ENCODE measurements at places on chromosomes 1 and 21.
A peak's percentile ranks its signal among the peaks of the same experiment; 100 is the strongest.

- DNase-seq: peak; percentile 96
These were observed at the start of gene TMEM50A for GRCh38 chr1:25338188-25338981. Gene TMEM50A, plus strand, starts transcription at chr1:25338334. Its CDS starts 2,153 bp downstream, at chr1:25340487.

DNA sequence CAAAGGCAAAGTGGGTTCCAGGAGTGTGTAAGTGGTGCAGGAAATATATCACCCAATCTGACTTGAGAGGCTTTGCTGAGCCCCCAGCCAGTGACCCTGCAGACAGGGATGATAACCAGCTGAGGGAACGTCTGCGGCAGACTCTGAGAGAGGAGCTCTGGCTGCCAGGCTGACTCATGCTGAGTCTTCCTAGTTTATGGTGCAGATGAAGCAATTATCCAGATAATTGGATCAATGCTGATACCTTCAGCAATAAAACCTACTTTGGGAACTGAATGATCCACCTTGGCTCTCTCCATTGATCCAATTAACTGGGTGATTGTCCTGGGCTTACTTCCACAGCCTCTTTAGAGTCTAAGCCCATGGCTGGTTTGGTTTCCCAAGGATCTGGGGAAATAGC is 7.3 kb downstream of the C8B start:
- DNase-seq: no peak

- no peak for DNase-seq
These were observed 27.3 kb upstream of the ZZZ3 start for GRCh38 chr1:77709727-77710126.

DNA sequence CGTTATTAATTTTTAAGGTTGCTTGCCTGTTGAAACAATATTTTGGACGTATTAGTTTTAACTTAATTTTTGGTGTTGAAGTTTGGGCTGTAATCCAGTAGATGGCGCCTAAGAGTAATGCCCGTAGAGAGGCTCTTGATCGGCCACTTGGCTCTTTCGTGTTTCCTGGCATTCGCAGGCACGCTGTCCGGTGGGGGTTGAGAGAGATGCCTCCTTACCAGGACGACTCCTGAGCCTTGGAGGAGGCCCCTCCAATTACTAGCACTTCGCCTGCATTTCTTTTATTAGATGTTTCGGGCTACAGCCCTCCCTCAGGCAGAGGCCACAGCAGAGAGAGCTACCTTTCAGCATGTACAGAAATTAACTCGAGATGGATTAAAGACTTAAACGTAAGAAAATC is 12.0 kb downstream of the OR2M4 start:
- no peak for DNase-seq

- DNase-seq: no peak
These were observed 270.0 kb downstream of the AKT3 start for GRCh38 chr1:243580072-243580471.

- no peak for DNase-seq
These were observed 23.8 kb downstream of the MACF1 start for GRCh38 chr1:39228252-39228651.

DNA sequence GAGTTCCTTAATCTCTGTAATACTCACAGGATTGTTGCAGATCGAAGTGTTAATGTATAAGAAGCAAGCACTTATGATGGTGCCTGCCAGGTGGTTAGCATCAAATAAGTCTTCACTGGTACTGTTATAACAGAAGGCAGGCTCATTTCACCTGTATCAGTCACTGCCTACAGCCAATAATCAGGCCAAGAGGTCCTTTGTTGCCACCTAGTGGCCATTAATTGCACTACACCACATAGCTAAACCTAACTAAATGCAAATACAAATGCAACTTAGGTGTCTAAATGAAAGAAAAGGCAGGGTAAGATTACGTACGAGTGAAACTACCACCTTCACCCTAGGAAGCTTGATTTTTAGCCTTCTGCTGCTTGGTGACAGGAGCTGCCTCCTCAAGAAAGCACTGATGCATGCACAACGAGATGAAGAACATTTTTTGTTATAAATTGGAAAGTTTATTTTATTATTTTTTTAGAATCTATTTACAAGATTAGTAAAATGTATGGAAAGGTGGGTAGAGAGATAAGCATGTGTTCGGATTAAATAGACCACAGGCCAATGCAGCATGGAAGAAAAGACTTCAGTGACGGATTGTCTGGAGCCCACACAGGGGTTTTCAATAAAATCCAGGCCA is 334.8 kb upstream of the CAMK1G start:
- DNase-seq: peak; percentile 86

DNA sequence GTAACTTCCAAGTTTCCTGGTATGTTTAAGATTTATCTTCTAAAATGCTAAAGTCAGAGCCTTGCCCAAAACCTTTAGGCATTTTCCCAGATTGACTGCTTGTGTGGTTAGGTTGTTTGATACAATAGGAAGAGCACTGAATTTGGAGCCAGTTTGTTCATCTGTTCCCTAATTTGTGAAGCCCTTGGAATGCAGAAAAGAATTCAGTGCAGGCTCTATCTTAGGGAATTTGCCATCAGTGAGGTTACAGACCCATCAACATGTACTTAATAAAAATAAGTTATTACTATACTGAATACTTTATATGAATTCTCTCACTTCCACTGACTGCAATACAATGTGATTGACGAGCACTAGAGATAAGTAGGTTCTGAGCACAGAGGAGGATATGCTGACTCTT is 120.2 kb downstream of the PIK3R3 start:
- no peak for DNase-seq

DNA sequence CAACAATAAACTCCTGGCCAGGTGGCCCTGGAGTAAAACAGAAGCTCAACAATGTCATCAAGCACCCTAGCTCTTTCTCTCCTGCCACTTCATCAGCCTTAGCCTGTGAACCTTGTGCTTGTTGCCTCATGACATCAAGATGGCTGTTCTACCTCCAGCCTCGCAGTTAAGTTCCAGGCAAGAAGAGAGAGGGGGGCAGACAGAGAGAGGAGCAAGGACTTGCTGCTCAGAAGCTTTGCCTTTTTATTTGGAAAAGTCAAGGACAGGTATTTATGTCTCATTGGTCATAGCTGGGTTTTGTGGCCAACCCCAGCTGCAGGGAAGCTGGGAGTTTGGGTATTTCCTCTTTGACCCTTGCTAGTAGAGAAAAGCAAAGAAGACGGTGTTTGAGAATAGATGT is 60.3 kb upstream of the GADD45A start:
- no peak for DNase-seq

DNA sequence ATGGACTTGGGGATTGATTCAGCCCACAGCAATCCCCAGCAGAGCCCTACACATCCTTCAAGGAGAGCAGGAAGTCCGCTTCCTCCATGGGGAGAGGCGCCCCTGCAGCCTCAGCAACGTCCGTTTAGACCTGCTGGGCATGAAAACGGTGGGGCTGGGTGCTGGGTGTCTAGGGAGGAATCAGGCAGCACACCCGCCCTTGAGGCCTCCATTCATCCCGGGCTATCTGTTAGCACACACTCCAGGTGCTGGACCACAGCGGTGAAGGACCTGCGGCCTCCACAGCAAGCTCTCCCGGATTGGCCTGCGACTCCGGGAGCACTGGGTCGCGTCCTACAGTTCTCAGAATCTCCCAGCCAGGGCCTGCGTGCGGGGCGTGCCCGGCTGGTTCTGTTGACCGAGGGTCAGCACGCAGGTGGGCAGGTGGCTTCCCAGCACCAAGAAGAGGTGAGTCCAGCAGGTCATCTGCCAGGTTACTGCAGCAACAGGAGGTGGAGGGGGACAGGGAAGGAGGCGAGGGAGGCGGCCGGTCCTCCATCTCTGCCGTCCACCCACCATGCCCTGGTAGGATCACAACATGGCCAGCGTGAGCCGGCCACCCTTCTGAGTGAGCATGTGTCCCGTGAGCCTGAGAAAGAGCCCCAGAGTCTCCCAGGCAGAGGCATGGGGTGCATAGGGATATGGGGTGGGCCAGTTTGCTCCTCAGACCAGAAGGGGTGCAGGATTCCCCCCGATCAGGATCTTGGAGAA is 96.6 kb downstream of the RIPK4 start:
- no peak for DNase-seq

All from stomach (tissue), 19 donors.